ENCODE measurements at places on chromosomes 5 and 9.

GRCh38 chr5:145806923-145807322 is 28.2 kb downstream of the PRELID2 start:
- no peak for DNase-seq

DNA sequence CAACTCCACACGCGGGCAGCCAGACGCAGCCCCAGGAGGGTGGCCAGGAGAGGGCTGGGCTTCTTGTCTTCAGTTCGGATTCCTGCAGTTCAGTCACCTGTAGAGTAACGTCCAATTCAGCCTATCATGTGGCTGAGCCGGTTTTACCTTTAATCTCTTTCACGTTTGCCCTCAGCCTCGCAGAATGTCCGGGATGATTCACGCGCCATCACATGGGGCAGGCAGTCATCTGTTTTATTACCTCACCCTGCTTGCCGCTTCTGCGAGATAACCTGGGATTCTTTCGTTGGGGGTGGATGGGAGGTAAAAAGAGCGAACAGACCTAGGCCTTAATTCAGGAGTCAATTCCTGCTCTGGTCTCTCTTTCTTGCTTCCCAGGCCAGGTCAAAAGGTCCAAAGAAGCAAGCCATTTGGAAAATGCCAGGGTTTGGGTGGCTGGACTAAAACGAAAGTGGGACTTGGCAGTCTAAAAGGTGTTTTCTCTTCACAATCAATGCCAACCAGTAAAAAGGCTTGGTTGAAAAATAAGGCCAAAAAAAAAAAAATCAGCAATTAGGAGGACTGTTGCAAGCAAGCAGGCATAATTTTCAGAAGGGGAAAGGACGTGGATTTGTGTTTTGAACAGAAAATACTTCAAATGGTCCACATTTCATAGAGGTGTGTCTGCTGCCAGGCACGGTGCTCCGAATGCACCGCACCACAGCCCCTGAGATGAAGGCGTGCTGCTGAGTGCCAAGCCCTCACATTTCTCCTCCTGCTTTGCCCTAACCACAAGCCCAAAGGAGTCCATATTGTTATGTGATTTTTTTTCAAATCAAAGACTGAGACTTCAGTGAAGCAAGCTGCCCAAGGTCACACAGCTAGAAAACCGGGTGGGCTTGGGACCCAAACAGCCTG is 2.8 kb upstream of the WWC1 start:
- no peak for DNase-seq

DNA sequence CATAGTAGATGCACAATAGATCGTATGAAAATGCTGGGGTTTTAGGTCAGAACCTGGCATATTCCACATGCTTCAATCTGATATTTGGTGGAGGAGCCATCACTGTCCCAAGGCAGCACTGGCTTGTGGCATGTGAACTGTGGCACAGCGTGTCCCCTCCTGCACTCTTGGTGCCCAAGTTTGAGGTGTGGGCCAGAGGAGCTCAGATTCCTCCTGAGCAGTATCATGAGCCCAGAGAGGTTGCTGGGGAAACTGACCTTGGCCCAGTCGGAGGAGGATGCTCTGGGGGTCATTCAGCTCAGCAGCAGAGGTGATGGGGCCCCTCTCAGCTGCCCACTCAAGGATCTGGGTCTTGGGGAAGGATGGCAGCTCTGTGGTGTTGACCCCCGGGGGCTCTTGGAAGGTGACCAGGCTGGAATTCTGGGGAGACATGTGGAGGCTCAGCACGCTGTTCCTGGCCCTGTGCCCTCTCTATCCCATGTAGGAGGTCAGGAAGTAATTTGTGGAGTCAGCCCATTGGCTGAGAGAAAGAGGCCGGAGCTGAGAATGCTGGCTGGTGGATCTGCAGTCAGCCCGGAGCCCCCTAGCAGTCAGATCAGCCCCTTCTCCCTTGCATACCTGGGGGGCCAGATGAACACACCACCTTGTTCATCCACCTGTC is 23.7 kb downstream of the FPGS start:
- no peak for DNase-seq

DNA sequence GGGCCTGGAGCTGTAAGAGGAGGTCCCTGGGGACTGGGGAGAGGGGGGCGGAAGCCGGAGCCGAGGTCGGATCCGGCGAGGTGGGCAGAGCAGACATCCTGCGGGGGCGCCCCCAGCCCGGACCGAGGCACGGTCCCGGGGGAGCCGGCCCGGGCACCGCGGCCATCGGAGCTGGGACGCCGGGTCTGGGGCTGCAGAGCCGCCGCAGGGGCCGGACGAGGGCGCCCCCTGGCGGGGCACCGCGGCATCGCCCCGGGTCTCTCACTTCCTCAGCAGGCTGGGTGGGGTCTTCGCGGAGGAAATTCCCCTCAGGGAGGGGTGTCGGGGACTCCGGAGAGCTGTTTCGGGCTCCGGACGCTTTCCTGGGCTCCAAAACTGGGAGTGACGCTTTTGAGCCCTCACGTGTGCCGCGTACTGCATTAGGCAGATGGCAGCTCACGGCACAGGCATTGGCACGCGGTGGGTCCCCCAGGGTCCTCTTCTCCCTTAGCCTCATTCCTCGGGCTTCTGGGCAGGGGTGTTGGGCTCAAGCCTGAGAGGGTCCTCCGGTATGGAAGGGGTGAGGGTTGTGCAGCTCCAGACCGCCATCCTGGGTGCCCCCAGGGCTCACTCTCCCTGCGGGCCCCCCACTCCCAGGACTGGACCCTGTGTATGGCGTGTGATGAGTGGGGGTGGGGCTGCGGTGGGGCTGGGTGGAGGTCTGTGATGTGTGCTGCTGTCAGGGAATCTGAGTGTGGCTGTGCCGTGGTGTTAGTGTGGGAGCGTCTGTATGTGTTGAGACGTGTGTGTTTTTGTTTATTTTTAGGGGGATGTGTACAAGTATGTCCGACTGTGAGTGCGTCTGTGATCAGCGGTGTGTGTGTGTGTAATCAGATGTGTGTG is 29.6 kb downstream of the LHX2 start:
- DNase-seq, result no peak

DNA sequence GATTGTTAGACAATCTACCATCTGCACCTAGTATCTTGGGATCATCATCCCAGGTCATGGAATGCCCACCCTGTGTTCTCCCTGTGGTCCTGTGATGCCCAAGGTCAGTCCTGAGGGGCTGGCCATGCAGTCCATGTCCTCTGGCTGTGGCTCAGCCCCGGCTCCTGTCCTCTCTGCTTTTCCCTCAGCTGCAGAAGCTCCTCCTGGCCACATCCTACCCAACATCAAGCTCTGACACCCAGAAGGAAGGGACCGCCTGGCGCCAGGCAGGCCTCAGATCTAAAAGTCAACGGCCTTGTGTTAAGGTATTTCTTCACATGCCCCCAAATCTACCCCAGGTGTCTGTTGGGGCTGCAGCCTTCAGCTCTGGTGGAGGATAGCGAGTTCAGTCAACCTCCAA is 100.5 kb downstream of the PPARGC1B start:
- DNase-seq, result no peak

- no peak for DNase-seq
These were observed 22.2 kb downstream of the RGS3 start for GRCh38 chr9:113485761-113486115.

DNA sequence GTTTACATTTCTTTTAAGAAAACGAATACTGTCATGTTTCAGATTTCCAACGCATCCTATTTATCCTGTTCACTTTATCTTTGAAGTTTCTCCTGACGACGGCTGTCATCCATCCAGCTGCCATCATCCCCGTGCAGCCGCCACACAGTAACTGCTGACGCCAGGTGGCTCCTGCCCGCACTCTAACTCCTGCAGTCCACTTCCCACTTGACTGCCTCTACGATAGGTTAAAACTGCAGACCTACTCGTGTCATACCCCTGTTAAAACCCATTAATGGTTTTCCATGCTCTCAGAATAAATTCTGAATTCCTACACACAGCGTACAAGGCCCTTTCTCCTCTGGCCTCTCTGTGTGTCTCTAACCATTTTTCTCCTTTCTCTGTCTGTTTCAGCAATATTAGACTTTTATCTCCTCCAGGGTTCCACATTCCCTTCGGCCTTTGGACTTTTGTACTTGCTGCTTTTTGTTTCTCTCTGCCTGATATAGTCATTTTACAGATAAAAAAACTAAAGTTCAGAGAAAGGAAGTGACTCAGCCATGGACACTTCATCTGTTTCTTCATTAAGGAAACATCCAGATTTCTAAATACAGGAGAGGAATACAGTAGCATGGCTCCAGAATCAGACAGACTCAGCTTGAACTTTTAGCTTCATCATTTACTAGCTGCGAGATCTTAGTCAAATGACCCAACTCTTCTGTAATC is 84.9 kb downstream of the ADAMTS12 start:
- no peak for DNase-seq

- DNase-seq, result no peak
These were observed 19.2 kb upstream of the PITX1 start for GRCh38 chr5:135053278-135053677.

DNA sequence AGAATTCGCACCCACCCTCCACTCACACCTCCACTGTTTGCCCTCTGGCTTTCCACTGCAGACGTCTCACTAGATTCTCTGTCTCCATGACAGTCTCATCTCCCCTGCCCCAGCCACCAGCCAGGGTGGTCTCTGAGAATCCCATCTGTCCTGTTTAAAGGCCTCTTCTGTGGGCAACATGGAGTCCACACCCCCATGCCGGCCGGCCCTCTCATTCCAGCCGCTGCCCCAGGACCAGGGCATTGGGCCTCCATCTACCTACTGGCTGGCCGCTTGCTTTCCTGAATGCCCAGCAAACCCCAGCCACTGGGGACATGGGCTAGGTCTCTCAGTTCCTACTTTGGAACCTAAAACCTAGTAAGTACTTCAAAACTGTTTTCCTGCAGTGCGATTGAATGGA is 65.6 kb upstream of the RUFY1 start:
- DNase-seq, result no peak

DNA sequence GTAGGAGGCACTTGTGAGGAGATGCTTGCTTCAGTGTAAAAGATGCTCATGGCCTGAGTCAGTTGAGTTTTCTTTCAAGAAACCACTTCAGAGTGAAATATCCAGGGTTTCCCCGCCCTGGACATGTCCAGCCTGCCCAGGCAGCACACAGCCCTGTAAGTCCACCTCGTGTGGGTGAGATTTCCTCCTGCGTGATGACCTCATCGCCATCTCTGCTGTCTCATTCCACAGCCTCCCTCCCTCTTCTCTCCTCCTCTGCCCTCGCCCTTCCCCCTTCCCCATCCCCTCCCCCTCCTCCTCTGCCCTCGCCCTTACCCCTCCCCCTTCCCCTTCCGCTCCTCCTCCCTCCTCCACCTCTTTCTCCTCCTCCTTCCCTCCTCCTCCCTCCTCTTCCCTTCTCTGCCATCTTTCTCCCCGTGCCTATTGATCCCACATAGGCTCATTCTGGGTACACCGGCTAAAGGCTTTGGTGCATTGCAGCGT is 34.0 kb upstream of the NCS1 start:
- no peak for DNase-seq

DNA sequence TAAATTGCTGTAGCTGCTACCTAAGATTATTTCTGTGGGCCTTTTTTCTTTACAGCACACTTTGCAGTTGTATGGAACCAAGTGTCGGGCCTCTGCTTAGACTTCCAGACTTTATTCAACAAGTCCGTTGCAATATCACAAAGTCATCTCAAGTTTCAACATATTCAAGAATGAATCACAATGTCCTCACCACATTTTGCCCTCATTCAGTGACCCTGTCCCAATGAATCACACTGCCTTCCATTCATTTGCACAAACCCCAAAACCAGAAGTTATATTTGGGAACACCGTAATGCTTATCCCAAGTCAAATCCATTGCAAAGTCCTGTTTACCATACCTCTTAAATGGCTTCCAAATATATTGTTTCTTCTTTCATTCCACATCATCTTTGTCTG is 439.6 kb downstream of the CSNK1G3 start:
- DNase-seq, result no peak

DNA sequence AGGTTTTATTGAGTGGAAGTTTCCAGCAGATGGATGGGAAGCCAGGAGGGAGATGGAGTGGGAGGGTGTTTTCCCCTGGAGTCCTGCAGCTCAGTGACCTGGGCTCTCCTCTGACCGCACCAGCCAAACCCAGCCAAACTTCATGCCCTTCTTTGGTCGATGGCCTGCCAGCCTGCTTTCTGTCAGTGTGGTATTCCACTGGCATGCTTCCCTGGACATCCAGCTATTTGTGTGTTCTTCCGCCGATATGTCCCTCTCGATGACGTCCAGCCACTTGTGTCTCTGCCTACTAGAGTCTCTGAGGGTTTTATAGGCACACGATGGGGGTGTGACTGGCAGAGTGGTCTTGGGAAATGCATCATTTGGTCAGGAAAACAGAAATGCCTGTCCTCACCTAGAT is 33.8 kb downstream of the GPBP1 start:
- no peak for DNase-seq

DNA sequence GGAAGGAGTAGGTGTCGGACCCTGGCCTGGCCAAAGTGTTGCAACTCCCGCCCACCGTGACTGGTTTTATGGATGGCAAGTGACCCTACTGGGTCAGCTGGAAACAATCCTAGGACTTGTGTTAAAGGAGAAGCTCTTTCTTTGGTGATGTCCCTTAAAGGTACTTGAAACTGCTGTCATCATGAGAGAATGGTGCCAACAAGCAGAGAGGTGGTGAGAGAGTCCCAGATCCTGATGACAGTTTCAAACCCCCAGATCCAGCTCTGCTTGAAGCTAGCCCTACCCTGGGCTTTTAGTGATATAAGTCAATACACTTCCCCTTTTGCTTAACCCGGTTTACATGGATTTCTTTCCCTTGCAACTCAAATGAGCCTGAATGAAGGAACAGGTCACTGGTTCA is 72.5 kb upstream of the UBTD2 start:
- no peak for DNase-seq

DNA sequence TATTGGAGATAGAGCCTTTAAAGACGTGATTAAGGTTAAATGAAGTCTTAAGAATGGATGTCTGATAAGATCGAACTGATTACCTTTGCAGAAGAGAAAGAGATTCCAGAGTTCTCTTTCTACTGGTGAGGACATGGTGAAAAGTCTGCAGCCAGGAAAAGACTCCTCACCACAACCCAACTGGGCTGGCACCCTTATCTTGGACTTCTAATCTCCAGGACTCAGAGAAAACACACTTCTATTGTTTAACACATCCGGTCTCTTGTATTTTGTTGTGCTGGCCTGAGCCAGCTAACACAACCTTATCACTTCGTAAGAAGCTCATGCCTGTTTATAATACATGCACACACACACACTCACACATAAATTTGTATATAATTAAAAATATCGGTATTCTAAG is 489.1 kb downstream of the PRDM9 start:
- DNase-seq, result no peak

- no peak for DNase-seq
These were observed 139.4 kb upstream of the SLC12A2 start for GRCh38 chr5:127944125-127944524.

DNA sequence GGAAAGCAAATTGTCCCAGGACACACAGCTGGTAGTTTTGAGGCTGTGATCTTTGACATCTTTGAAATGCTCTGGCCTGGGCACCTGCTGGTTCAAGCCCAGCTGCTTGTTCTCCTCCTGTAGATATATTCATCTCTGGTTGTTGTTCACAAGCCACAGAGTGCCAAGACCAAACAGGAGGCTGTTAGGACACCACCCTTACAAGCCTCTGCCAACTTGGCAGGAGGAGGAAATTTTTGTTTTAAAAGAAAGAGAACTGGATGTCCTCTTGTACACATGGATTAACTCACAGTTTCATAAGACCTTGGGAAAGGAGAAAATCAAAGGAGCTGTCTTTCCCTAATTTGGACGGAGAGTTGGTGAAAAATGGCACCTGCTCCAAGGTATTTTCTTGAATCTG is 8.5 kb upstream of the ZFP62 start:
- DNase-seq, result no peak

Data from spinal cord (tissue), 10 donors.